Progenitor cell of endocrine pancreas (in vitro differentiated cells): ENCODE measurements at places on chromosomes 6 and 20. TPM values are rescaled to one million over a fixed set of nuclear protein-coding genes. Genes with fewer than 3 reads are reported as not detected.

GRCh38 chr6:107968081-107968480 is 10.1 kb upstream of the SEC63 start:
- no peak for DNase-seq

GRCh38 chr6:155409391-155409790 is 46.2 kb downstream of the NOX3 start:
- DNase-seq = no peak

GRCh38 chr6:167833396-167833763 is 6.7 kb downstream of the AFDN start:
- no peak for DNase-seq

DNA sequence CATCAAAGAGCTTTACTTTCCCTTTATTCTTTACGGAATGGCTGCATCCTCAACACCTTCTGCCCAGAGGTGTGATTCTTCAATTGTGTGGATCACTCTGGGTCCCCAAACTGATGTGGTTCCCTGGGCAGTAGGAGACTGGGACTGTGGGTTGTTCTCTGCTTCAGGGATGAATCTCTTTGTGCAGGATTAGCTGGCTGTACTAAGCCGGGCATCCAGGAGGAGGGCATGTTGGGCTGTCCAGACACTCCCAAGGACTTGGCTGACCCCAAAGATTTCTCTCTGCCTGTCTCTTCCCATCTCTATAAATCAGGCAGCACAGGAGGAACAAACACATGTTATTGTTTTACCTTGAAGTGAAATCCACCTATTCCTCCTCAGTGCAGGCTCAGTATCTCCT is 15.3 kb downstream of the FARS2 start:
- no peak for DNase-seq

DNA sequence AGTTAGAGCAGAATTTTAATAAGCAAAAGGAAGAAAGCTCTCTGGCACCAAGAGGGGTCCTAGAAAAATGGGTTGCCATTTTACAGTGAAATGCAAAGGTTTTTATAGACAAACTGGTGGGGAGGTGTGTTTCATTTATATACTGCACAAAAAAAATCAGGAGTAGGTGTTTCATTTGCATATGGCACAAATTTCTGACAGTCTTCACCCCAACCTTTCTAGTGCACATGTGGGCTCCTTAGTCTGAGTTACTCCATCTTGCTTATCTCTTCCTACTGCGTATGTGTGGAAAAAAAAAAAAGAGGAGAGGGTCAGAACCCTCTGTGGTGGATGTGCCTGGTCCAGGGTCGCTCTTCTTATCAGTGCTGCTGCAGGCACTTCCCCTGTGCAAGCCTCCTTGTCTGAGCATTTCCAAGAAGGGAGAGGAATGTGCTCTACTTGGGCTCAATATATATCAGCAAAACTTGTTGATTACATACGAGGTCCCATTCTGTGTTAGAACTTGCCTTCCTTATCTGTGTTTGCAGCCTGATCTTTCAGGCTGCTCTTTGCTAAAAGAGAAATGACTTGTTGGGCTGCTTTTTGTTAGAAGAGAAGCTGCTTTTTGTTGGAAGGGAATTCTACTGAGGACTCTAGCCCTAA is 59.0 kb upstream of the MRAP2 start:
- no peak for DNase-seq

DNA sequence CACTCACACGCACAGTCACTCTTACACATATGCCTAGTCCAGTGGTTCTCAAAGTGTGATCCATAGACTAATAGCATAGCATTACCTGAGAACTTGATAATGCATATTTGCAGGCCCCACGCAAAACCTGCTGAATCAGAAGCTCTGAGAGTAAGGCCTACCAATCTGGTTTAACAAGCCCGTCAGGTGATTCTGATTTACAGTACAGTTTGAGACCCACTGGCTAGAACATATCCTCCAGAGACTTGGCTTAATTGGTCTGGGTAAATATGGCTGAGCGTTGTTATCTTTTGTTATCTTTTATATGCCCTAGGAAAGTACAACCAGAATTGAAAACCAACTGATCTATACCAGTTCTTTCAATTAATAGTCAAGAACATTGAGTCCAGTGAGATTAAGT is 9.6 kb downstream of the TSPYL4 start:
- DNase-seq = no peak

DNA sequence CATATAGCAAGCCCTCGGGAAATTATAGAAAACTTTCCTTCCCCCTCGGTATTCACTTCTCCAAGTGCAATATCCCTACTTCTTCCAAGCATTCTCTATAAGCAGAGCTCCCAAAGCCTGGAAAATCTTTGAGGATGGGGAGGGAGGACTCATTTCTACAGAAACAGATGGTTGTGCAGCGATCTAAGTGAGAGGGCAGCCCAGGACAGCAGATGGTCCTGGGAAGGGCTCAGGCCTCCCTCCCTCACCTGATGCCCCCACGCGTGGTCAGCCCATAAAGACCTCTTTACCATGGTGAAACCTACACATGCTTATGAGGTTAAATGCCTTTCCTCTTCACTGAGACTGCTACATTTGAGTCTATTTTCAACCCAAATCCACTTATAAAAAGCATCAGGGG is 319.6 kb upstream of the QKI start:
- DNase-seq = no peak

DNA sequence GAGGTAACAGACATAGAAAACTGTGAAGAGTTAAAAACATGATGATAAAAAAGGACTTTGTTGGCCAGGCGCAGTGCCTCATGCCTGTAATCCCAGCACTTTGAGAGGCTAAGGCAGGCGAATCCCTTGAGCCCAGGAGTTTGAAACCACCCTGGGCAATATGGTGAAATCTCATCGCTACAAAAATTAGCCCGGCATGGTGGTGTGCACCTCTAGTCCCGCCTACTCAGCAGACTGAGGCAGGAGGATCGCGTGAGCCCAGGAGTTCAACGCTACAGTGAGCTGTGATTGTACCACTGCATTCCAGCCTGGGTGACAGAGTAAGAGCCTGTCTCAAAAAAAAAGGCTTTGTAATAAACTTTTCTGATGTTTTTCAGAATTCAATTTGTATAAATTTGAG is 60.1 kb downstream of the GFOD1 start:
- DNase-seq = no peak

- DNase-seq = no peak
Observed at GRCh38 chr20:33072362-33072761, 7.1 kb upstream of the BPIFB4 start.

DNA sequence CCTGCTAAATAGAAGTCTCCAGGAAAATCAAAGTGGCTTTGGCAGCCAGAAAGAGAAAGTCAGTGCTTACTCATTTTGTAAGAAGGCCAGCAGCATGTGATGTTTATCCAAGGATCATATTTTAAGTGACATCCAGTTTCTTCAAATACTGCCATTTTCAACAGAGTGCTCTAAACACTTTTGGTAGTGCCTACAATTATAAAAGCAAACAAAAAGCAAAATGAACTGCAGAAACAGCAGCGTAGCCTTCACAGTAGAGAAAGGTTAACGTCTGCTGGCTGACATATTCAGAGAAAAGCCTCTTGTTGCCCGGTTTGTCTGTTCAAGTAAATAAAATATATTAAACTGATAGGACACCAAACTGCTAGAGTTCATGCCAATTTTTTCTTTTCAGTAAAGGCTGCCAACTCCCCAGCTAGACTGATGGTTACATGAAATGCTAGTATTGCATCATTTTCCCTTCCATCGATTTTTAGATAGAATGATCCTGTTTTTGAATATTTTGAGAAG is 705.7 kb upstream of the SLC35B3 start:
- DNase-seq = no peak

DNA sequence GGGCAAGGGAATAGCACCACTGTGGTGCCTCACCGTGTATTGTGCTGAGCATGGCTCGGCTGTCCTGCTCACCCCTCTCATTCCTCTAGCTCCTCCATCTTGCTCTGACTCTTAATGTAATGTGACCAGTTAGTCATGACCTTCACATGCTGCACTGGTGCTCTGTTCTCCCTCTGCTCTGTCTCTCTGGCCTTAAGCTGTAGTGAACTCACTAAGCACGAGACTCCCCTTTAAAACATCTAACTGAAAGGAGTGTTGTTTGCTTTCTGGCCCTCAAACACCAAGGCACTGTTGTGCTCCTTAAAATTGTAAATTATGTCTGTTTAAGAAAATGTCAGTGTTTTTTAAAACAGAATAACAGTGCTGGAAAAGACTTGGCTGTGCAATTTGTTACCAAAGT is 140.4 kb downstream of the HDGFL1 start:
- DNase-seq = no peak

- DNase-seq = no peak
Observed at GRCh38 chr6:84457276-84457675, 229.8 kb upstream of the CEP162 start.

DNA sequence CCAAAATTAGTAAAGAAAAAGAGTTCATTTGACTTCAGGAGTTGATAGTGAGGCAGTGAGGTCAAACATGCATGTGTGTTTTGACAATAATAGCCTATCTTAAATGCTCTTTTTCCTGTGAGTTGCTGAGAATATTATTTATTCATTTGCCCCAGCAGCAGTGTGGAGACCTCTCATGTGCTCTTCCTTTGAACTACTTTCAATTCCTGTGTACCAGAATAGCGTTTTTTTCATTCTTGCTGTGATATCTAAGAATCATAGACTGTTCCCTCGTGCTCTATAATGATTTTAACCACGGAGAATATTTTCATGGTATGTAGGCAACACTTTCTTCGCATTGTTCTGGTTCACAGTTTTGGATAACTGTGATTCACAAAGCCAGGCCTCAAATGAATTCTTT is 5.2 kb downstream of the CDYL start:
- DNase-seq = no peak

GRCh38 chr6:121697921-121698320 is 262.5 kb downstream of the GJA1 start:
- no peak for DNase-seq

- no peak for DNase-seq
Observed at GRCh38 chr20:10877342-10877741, 203.5 kb upstream of the JAG1 start.

NRN1 gene
- not detected in 2 replicates for total RNA-seq

CCND3 gene
- total RNA-seq = 10.4 and 11.7 TPM in 2 replicates

ZC2HC1B gene
- total RNA-seq = not detected in 2 replicates

SLC17A9 gene
- total RNA-seq = 8.0 and 8.3 TPM in 2 replicates

KIZ gene
- total RNA-seq = 24.8 and 25.9 TPM in 2 replicates

HCK gene
- total RNA-seq = not detected in 2 replicates

CCN6 gene
- not detected in 2 replicates for total RNA-seq

SLC44A4 gene
- 17.5 and 19.1 TPM in 2 replicates for total RNA-seq

PAK5 gene
- 9.7 and 12.2 TPM in 2 replicates for total RNA-seq

GJA1 gene
- 34.1 and 43.0 TPM in 2 replicates for total RNA-seq

TP53TG5 gene
- not detected in 2 replicates for total RNA-seq
